ENCODE measurements at places on chromosomes 13 and 19.

GRCh38 chr19:7408251-7408650, 59.5 kb downstream of the ARHGEF18 start:
- DNase-seq, result peak; percentile 27

- DNase-seq, result peak; percentile 13
Observed at GRCh38 chr13:43284162-43284561, 260.8 kb downstream of the DNAJC15 start.

GRCh38 chr13:101714195-101714594, 261.7 kb downstream of the ITGBL1 start:
- DNase-seq, result no peak

GRCh38 chr13:29721766-29722165, 126.3 kb upstream of the SLC7A1 start:
- no peak for DNase-seq

DNA sequence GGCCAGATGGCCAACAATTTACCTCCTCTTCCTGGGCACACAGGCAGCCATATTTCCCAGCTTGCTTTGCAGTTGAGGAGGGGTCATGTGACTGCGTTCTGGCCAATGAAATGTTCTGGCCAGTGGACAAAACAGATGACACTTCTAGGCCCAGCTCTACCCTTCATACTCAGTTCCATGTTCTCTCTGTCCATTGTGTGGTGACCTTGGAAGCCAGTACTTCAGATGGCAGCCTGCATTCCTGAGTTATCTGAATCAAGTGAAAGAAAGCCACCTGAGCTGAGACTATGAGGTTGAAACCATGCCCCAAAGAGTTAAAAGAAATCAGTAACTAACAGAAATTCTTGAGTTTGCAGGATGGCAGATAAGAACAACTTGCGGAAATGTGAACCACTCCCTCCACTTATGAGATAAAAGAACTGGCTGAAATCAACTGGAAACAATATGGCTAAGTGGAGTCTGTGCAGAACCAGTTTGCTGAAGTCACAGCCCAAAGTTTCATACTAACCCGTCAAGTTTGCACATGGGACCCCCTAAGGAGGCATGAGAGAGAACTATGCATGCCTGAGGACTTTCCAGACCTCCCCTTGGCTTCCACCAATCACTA, 8.1 kb downstream of the FAM187B start:
- peak; percentile 94 for DNase-seq

DNA sequence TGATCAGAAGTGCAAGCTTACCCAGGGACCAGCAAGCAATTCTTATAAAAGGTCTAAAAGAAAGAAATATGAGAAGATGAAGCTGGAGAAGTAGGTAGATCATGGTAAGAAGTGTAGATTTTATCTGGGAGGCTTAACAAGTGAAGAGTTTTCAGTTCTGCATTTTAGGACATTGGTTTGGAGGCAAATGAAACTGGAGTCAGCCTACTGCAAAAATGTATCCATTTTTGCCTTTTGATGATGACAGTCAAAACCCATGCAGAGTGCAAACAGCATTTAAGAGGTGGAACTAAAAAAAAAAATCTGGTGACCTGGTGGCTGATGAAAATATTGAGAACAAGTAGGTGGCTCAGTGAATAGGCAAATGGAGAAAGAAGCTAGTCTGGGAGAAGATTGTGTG, 216.9 kb downstream of the DNAJC15 start:
- DNase-seq, result no peak

DNA sequence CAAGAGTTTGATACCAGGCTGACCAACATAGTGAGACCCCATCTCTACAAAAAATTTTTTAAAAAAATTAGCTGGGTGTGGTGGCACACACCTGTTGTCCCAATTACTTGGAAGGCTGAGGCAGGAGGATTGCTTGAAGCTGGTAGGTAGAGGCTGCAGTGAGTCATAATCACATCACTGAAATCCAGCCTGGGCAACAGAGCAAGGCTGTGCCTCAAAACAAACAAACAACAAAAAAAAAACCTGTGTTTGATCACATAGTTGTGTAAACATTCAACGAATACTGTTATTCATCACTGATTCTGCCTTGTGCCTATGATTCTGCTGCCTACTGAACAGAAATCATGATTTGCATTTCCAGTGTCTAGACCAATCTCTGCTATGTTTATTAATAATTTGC, 134.0 kb downstream of the TBC1D4 start:
- DNase-seq, result no peak

DNA sequence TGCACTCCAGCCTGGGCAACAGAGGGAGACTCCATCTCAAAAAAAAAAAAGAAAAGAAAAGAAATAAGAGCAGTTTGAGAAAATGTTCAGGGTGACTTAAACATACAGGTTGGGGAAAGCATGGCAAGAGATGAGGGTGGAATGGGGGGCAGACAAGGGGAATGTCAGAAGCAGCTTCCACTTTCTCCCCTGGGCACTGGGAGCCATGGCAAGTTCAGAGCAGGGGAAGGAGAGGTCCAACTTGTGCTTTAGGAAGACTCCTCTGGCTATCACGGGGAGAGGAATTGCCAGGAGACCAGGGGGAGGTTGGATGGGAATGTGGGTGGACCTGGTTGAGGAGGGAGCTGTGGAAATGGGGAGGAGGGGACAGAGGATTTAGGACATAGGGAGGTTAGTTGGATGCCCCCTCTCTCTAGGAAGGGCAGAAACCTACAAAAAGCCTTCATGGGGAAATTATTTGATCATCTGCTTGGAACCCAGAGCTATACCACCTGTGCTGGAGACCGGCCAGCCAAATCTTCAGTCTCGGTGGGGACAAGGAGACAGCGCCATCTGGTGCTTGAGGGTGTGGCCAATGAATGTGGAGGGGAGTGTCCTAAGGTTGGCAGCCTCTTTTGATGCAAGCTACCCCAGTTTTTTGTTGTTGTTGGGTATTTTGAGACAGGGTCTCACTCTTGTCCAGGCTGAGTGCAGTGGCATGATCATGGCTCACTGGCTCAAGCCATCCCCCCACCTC, 7.3 kb upstream of the STRN4 start:
- peak; percentile 85 for DNase-seq

DNA sequence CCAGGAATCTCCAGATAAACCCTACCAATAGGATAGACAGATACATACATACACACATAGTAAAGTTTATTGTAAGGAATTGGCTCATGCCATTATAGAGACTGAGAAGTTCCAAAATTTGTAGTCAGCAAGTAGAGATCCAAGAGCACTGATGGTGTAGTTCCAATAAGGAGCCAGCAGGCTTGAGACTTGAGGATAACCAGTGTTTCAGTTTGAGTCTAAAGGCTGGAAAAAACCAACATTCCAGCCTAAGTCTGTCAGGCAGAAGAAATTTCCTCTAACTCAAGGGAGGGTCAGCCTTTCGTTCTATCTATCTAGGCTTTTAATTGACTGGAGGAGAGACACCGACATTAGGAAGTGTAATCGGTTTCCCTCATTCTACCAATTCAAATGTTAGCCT, 110.2 kb upstream of the TSHZ3 start:
- no peak for DNase-seq

GRCh38 chr19:7067716-7068115, 1.8 kb upstream of the ZNF557 start:
- DNase-seq, result no peak

GRCh38 chr19:18391509-18392075, 5.6 kb downstream of the GDF15 start:
- no peak for DNase-seq

GRCh38 chr19:48835734-48836088, 580 bp downstream of the HSD17B14 start:
- DNase-seq, result peak; percentile 97

DNA sequence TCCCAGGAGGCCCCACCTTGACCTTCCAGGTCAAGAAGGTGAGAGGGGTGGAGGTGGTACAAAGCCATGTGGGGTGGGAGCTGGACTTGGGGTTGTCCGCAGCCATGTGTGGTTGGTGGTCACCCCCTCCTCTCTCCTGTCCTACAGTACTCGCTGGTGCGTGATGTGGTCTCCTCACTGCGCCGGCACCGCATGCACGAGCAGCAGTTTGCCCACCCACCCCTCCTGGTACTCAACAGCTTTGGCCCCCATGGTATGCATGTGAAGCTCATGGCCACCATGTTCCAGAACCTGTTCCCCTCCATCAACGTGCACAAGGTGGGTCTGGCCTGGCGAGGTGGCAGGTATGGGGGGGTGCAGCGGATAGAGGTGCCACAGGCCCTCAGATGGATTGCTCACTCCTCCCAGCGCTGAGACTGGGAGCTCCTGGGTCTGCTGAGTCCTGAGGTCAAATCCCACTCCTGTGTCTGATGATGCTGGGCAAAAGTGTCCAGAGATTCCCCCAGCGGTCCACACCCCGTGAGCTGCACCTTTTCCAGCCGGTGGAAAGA, 1.7 kb downstream of the PPAN start:
- DNase-seq, result no peak

- no peak for DNase-seq
Observed at GRCh38 chr13:24851546-24851945, 87.6 kb downstream of the RNF17 start.

- no peak for DNase-seq
Observed at GRCh38 chr13:54373211-54373610, 1344.6 kb downstream of the OLFM4 start.

DNA sequence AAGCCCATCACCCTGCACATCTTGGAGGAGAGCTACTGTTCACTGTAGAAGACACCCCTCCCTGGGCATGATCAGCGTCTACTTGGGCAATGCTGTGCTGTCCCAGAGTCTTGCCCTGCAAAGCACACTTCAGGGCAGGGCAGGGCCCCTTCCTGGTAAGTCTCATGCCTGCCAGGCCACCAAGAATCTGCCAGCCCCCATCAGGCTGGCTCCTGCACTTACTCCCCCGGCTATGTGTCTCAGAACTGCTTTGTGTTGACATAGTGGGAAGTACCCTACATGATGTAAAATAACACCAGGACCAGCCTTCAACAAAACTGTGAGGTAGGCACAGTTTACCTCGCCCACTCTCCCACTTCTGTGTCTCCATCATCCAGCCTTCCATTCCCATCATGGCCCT, 27.8 kb upstream of the ATP12A start:
- no peak for DNase-seq

DNA sequence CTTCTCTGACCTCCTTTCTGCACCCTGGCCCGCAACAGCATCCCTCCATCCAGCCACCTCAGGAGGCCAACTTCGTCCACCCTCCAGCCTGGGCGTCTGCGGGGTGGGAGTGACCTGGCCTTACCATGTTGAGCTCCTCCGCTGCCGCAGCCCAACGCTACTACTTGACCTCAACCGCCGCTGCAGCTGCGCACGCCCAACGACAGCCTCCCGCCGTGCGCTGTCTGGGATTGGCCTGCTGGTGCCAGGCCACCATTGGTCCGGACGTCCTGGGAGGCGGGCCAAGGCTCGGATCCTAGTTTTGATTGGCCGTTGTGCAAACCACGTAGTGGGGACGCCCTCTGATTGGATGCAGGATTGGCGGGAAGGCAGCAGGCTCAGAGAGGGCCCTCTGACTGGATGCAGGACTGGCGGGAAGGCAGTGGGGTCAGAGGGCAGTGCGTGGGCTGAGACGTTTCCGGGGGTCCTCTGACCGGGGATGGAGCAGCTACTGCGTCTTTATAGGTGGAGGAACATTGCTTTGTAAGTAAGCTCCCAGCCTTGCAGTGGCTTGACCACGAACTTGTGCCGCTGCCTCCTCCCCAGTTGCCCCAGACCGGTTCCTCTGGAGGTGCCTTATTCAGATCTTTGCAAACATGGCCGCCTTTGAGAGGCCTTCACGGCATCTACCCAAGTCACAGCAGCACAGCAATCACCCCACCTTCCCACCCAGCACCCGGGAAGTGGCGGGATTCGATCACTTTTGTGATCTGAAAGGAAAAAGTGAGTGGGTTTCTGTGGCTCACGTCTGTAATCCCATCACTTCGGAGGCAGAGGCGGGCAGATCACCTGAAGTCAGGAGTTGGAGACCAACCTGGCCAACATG, at the start of gene TUBA3C:
TUBA3C (minus strand) TSS at position 204 of the 865 bp plus-strand sequence; CDS start at position 127, 77 bp downstream.
- no peak for DNase-seq

DNA sequence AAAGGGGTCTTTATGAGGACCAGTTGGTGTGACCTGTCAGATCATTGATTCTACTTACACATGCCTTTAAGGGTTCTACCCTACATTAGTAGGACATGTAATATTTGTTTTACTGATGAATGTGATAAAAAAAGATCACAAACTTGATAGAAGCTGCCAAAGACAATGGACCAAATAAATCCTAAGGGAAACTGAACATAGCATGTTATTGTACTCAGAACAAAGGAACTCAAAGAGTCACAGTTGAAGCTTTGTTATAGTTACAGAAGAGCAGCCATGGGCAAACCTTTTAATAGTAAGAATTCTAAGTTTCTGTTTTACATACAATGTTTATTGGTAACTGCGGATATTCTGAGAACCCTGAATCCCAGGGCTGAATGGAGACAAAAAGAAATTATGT, 780.1 kb downstream of the SLITRK6 start:
- DNase-seq, result no peak

DNA sequence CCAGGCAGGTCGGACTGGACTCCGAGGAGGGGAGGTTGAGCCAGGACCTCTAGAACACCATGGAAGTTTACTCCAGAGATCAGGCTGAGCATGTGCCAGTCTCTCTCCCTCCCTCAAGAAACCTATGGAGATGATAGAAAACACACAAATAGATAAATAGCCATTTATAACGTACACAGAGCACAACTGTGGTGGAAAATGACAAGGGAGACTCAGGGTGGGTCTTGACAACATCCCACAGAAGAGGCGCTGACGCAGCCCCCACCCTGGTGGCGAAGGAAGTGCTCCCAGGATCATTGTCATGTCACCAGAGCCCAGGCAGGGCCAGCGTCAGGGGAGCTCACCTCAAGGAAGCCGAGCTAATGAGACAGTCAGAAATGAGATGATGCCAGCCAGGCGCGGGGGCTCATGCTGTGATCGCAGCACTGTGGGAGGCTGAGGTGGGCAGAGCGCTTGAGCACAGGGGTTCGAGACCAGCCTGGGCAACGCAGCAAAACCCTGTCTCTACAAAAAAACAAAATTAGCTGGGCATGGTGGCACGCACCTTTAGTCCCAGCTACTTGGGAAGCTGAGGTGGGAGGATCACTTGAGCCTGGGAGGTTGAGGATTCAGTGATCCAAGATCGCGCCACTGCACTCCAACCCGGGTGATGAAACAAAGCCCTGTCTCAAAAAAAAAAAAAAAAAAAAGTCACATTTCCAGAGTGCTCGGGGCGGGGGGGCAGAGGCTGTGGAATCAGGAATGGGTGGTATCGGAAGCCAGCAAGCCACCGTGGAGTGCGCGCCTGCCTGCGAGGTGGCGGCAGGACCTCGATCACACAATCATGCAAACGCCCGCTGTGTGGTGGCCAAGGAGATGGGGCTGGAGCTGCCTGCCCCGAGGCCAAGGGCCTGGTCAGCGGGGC, 178.4 kb downstream of the KDM4B start:
- DNase-seq, result no peak

DNA sequence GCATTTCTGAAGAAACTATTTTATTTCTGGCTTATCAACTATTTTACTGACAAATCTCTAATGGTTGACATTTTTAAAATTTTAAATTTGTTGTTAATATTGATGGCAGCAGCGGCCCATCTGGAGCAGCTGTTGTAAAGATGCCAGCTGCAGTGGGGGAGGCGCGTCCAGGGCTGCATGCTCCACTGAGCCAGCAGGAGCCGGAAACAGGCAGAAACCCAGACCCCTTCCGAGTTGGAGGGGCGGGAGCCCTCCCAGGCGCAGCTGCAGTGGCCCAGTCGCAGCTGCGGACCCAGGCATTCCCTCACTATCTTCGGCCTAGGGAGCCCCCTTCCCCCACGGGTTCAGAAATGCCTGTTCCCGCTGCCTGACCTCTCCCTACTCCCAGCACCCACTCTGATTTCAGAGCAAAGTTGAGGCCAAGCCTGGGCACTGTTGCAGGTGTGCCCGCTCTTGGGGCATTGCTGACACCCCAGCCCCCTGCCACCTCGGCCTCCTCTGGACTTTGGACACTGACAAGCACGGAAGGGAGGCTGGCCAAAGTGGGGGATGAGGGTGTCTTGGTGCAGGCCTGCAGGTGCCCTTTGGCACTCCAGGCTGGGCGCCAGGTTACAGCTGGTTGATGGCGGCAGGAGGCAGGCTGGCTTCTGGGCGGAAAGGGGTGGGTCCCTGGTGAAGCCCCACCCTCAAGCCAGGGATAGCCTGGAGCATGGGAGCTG, 69.2 kb downstream of the PIBF1 start:
- no peak for DNase-seq
